Keratinocyte (primary cell): ENCODE measurements at places on chromosomes 11 and 22.

DNA sequence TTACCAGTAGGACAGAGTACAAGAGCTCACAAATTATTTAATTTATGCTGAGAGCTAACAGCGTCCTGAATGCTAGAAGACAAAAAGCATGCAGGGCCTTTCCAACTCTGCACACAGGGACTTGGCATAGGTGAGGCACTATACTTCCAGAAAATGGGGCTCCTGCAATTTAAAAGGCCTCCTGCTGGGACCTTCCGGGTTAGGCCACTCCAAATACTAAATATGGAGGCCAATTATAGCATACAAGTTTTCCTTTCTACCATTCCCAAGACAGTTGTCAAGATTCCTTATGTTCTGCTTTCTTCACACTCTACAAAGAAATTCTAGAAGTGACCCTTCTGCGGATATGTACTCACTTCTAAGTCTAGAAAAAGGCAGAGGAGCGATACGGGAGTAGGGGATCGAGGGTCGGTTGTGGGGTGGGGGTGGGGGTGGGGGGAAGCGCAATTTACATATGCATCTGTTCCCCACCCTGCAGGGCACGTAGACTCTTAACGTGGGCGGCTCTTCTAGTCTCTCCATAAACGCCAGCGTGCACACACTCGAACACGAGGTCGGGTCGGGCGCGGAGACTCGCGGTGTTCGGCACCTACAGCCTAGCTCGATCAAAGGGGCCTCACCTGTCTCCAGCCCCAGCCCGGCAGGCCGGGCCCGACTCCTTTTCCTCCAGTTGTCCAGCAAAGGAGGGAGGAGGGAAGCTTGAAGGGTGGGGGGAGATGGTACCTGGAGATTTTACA, 728 bp downstream of the DCUN1D5 start:
- peak overlapping the region; percentile 90 for H3K27ac ChIP-seq
- peak overlapping the region; percentile 86 for H3K4me3 ChIP-seq
- no peak for DNase-seq

DNA sequence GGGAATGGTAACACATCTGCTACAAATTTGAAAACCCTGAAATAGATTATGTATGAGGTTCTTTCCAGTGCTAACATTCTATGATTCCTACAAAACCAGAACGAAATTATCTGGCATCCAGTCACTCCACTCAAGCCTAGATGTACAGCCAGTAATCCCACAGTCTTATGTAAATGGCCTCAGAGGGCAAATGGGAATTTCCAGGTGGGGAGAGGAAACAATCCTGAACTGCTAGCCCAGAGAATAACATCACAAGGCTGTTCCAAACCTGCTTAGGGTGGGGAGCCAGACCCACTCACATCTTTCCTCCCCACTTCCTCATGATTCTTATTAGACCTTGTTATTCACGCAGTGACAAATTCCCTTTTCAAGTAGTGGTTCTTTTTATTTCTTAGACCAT, 3.5 kb downstream of the FIBIN start:
- H3K36me3 ChIP-seq: no peaks in the 10 kb centered on the region
- peaks cover 13% of the 10 kb centered on the region for H3K27me3 ChIP-seq
- DNase-seq: no peak
- no peak overlapping the region for H3K4me3 ChIP-seq

GRCh38 chr11:133705074-133705648, 140.2 kb downstream of the SPATA19 start:
- no peak for DNase-seq
- H3K27me3 ChIP-seq: no peaks in the 10 kb centered on the region
- no peak overlapping the region for H3K27ac ChIP-seq

- no peak overlapping the region for H3K4me3 ChIP-seq
- no peaks in the 10 kb centered on the region for H3K4me1 ChIP-seq
- DNase-seq: no peak
- peaks cover 9% of the 10 kb centered on the region for H3K27me3 ChIP-seq
- H3K36me3 ChIP-seq: no peaks in the 10 kb centered on the region
Measured at GRCh38 chr11:68966894-68967780, 13.6 kb downstream of the MRGPRD start.

GRCh38 chr11:10019906-10020682, 273.9 kb downstream of the SBF2 start:
- DNase-seq: no peak
- no peak overlapping the region for H3K27ac ChIP-seq
- H3K27me3 ChIP-seq: no peaks in the 10 kb centered on the region
- H3K4me1 ChIP-seq: no peaks in the 10 kb centered on the region
- no peaks in the 10 kb centered on the region for H3K36me3 ChIP-seq

DNA sequence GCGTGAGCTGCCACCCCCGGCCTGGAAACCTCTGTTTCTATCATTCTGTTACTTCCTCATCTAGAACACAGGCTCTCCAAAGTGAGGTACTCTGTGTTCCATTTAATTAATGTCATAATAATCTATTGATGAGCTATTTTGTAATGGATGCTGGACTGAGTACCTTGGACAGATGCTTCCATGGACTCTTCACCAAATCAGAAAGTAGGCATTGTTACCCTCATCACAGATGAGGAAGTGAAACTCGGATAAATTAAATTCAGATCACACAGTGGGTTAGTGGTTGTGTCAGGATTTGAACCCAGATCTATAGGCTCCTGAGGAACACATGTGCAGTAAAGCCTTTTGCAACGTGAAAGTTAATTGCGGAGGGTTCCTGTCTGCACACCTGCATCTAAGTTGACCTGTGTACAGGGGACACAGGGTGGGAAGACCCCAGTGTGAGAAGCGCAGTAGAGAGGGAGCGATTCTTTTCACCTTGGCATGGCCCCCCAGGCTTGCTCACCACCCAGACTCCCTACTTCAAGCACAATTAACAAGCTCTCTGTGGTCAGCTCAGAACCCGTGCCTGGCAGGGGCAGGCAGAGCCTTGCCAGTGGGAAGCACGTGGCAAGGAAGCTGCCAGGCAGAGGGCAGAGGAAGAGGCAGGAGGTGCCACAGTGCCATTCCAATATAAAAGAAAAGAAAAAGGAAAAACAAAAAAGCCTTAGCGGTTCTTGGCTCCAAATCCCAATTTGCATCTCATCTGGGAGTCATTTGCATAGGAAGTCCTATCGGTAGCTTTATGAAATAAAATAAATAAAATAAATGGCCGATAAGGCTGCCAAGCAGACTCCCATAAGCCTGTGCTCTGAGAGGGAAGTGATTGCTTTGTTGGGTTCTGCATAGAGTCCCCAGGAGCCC, 239.3 kb downstream of the GRIK4 start:
- no peak overlapping the region for H3K27ac ChIP-seq
- peaks cover 10% of the 10 kb centered on the region for H3K27me3 ChIP-seq
- H3K4me1 ChIP-seq: peaks cover 25% of the 10 kb centered on the region
- no peaks in the 10 kb centered on the region for H3K36me3 ChIP-seq
